ENCODE measurements at places on chromosomes 13 and 19. TPM values are rescaled to one million over a fixed set of nuclear protein-coding genes. Genes with fewer than 3 reads are reported as not detected.

Gene LRRC63
- 0.83 TPM for total RNA-seq

Gene UNC13A
- total RNA-seq = 1.4 TPM

Gene ANGPTL4
- total RNA-seq = 13.2 TPM

DNA sequence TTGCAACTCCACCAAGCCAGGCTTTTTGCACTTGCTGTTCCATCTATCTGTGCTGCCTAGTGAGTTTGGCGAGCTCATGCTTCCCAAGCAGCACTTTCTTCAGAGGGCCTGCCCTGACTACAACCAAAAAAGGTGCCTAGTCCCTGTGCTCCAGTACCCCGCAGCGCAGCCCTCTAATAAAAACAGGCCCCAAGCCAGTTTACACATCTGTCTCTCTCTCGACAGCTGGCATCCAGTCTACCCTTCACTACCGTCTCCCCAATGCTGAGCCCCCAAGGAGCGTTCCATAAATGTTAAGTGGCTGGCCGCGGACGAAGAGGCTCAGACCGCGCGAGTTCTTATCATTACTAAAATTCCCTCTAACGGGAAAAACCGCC, 512 bp downstream of the MED4 start:
- DNase-seq = no peak

Gene ZNF726
- total RNA-seq = 14.3 TPM

Gene CGB2
- total RNA-seq = not detected

- no peak for DNase-seq
Measured at GRCh38 chr19:48192750-48193149, 22.3 kb downstream of the ZSWIM9 start.
